B cell (primary cell): ENCODE measurements at places on chromosomes 7 and 10.

GRCh38 chr10:64765498-64765897, 1244.3 kb downstream of the REEP3 start:
- no peak for DNase-seq

DNA sequence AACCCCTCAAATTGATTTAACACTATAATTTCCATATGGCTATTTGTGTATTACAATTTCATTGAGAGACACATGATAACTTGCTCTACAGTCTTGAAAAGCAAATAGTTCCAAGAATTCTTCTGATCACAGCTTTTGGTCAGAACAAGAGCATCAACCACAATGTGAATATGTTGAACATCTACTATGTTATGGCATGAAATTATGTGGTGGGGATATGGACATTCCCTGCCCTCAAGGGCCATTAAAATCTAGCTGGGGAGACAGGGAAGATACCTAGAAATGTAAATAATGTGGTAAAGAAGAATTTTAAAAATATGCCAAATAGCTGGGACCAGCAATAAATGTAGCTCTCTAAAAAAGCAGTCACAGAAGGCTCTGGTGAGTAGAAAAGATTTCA, 262.2 kb downstream of the FZD1 start:
- DNase-seq, result no peak

- DNase-seq, result no peak
These were observed 2.0 kb upstream of the FEZF1 start for GRCh38 chr7:122306320-122307227.

DNA sequence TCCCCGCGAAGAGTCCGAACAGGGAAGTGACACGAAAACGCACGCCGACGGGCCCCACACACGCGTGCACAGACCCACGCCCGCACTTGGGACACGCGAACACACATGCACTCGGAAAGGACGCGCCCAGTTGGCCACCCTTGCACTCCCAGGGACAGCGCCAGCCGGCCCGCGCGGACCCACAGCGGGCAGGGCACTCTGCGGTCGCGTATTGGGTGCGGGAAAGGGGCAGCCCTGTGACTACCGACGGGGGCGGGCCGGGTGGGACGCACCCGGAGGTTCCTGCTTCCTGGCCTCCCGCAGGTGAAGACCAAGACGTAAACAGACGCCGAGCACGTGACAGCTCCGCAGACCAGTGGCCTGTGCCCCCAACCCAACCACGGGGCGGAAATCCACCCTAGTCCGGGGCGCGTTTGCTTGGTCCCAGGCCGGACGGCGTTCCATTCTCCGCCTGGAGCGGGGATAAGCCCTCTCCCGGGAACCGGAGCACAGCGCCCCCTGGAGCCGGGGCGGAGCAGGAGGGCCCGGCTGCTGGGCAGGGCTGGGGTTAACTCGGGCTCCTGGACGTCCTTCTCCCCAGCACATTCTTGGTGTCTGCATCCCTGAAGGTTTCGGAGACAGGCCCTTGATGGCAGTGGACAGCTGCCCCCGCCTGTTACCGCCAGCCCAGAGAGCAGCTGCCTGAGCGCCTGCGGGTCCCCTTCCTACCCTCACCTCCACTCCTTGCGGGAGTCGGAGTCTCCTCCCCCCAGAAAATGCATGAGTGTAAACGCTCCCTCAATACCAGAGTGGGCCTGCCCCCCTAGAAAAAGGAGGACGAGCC, 2.0 kb upstream of the LZTS2 start:
- peak; percentile 85 for DNase-seq

DNA sequence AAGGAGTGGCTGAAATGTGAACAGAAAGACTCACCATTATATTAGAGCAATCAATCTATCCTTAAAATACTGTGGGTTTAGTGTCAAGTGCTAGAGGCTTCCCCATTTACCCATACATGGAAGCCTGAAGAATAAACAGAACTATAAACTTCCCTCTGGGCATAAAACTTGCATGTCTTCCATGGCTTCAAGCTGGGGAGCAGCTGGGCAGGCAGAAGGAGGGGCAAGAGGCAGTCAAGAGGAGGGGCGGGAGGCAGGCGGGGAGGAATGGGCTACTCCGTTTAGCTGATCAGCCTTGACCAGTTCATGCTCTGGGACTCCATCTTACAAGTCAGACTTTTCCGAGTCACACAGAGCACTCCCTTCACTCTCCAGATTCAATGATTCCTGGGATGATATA, 3.5 kb upstream of the PRSS1 start:
- no peak for DNase-seq
